ENCODE measurements at places on chromosomes 4 and X.

GRCh38 chrX:102696306-102696705, 15.9 kb upstream of the GPRASP2 start:
- no peak for DNase-seq

- DNase-seq: no peak
These were observed 5.0 kb downstream of the HPSE start for GRCh38 chr4:83329521-83330110.

- no peak for DNase-seq
These were observed 84.4 kb downstream of the CFAP299 start for GRCh38 chr4:80419946-80420345.

- DNase-seq: no peak
These were observed 126.9 kb upstream of the NEIL3 start for GRCh38 chr4:177182728-177183127.

DNA sequence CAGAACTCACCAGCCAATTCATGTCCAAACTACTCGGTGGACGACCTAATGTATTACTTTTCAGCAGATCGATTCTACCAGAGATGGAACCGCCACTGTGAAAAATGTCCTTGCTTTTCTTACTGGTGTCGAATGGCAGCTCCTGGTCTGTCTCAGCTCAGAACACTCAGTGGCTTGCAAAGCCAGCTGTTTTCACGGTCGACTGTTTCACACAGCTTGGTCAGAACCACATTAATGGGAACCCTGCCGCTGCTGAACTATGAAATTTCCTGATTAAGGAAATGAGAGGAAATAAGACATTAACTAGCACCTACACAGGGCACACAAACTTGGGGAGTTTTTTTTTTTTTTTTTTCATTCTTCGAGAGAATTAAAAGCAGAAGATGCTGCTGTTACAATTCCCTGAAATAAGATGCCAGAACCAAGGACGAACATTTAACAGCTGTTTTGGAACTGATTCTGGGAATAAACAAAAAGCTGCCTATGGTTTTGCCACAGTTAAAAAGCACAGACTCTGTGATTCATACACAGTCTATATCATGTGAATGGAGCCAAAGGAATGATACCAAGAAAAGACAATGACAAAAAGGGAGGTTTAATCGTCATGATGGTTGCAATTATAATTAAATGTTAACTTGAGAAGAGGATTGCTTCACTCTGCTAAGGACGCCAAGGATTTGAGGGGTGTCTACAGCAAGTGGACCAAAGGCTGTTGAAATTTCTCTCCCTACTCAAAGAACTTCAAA, 31.3 kb downstream of the SUPT20HL2 start:
- no peak for DNase-seq

DNA sequence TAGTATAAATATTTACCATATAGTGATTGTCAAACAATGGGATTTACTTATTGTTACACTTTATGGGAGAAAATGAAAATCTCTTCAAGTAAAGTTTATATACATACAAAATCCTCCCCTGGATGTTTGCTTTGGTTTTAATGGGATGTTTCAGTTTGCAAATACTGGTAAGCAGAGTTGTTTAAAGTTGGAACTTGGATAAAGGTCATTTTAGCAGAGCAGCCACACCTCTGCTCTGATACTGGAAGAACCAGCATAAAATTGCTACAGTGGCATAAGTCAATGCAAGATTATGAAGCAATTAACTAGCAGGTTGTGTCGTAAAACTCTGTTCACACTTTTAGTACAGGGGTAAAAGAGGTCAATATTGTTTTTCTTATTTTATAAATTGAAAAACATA, 101.2 kb downstream of the TRAPPC11 start:
- DNase-seq: no peak

- no peak for DNase-seq
These were observed 6.9 kb downstream of the APEX2 start for GRCh38 chrX:55006827-55007621.

- no peak for DNase-seq
These were observed 71.0 kb upstream of the BMP2K start for GRCh38 chr4:78704981-78705683.

DNA sequence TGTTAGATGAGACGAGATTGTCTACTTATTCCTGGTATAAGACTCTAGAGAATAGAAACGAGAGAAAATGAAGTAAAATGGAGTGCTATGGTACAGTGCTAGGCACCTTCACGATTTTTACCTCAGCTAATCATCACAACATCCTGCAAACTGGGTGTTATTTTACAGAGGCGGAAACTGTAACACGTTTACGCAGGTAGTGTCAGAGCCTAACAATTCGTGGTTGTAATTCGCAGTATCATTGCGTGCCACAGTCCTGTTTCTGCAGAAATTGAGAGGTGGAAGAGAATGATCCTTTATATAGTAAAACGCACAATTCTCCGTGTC, 383 bp upstream of the TBC1D19 start:
- DNase-seq: no peak

GRCh38 chr4:8548731-8549351, 31.4 kb upstream of the GPR78 start:
- DNase-seq: no peak

- DNase-seq: peak; percentile 85
These were observed 10.9 kb upstream of the CLTRN start for GRCh38 chrX:15675490-15675921.

- no peak for DNase-seq
These were observed 6.2 kb upstream of the CPLX1 start for GRCh38 chr4:832108-832507.

DNA sequence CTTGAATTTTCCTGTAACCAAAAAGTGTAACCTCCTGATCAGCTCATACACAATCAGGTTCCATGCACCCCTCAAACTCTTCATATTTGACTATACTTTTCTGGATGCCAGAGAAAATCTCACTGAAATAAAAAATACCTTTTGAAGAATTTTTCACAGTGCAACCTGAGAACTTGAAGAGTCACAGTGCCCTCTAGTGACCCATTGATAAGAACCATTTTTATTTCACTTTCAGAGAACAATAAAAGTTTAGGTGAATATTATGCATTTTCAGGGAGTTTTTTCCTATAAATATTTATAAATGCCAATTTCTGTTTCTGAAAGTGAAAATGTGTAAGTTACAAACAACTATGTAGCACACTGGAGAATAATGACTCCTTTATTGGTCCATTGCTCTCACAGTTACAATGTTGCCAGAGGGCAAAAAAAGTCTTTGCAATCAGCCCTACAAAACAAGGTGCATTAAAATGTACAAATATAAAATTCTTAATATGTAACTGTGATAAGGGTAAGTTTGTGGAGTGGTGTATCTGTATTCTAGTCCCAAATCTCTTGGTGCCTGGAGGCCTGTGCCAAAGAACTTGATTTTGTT, 153.6 kb upstream of the INTU start:
- DNase-seq: no peak

GRCh38 chr4:48761286-48761685, 18.8 kb downstream of the FRYL start:
- no peak for DNase-seq

DNA sequence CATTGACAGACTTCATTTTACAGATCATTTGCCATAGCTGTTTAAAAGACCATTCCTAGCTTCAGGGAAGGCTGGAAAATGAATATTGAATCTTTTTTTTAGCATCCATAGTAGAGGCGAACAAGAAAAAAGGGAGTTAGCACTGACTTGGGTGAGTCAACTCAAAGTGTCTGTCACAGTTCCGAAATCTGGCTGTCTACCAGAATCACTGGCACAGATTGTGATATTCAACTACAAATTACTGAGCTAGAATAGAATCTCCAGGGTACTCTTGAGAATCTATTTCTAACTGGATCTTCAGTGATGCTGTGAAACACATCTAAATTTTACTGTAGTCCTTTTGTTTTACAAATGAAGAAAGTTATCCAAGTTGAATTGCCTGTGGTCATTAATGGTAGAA, 31.5 kb downstream of the SEC24B start:
- DNase-seq: no peak

DNA sequence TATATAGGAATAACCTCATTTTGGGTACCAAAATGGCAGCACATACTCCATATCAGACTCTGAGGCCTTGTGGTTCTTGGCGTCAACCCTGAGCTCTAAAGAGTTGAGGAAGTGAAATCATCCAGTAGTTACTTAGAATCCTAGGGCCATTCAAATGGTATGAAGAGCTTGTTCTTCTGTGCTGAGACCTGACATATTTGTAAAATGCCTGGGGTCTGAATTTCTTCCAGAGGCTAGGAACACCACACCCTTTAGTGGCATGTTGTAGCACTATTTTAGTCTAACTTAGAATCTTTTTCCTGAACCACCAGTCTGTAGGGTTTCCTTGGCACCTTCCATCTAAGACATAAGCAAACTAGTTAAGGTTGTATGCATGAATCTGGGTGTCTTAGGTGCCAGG, 18.1 kb upstream of the GDPD2 start:
- DNase-seq: no peak

DNA sequence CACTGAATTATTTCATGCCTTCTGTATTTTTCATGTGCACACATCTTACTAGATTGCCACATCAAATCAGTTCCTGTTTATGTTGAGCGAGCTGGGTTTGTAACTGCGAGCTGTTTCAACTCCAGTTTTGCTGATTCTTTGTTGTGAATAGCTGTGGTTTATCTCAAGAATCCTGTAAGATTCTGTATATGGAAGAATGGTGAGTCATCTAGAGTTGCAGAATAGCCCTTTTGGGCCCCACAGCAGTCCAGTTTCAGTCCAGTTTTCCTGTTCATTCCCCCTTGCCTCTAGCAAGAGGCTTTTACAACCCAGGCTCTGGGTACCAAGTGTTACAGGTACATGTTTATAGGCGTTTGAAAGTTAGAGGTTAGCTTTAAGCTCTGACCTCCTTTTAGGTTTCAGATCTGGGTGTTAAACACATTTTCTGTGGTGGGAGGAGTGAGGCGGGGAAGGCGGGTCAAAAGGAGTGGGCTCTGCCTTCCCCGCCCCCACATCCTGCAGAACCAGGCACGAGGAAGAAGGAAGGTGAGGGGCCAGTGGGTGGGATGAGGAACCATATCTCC, 32.7 kb downstream of the TBC1D14 start:
- DNase-seq: no peak

DNA sequence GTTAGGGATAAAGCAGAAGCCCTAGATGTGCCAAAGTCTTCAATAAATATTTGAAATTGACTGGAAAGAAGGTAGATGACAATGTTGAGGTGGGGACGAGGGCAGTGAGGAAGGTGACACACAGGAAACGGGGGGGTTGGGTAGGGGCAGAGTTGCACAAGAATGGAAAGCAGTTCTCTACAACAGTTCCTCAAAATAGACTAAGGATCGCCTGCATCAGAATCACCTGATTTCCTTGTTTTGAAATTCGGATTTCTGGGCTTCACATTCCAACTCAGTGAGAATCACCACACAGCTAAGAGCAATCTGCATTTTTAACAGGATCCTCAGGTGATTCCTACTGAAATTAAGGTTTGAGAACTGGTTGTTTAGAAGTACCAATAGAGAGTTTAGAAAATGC, 70.6 kb downstream of the ARFIP1 start:
- DNase-seq: no peak

- DNase-seq: no peak
These were observed 49.8 kb upstream of the PRSS48 start for GRCh38 chr4:151227172-151227571.

- no peak for DNase-seq
These were observed 12.4 kb upstream of the VEGFC start for GRCh38 chr4:176805155-176805554.

GRCh38 chrX:23292988-23293651, 41.5 kb upstream of the PTCHD1 start:
- DNase-seq: no peak

DNA sequence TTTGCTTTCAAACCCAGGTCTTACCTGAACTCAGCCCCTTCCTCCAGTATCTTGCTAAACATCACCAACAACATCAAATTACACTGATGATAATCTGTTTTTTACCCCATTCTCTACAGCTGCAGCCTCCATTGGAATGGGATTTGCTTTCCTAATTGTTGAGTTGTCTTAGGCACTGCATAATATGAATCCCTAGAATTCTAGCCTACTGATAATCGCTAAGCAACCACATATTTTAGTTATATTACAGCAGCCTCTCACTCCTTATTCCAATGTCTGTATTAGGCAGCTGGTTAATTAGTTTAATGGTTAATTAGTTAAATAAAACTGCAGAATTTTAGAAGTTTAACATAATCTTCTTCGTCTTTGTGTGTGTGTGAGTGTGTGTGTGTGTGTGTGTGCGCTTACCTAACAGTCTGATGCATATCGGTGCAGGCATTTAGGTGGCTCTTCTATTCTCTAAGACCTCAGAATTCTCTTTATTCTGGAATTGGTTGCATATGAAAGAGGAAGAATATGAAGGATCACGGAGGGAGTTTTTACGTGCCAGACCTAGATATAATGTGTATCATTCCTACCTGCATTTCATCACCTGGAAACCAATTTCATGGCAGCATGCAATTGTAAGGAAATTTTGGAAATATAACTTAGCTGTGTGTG, 5.3 kb upstream of the COMMD8 start:
- no peak for DNase-seq

GRCh38 chr4:184807797-184808712, 17.7 kb downstream of the ACSL1 start:
- DNase-seq: no peak

DNA sequence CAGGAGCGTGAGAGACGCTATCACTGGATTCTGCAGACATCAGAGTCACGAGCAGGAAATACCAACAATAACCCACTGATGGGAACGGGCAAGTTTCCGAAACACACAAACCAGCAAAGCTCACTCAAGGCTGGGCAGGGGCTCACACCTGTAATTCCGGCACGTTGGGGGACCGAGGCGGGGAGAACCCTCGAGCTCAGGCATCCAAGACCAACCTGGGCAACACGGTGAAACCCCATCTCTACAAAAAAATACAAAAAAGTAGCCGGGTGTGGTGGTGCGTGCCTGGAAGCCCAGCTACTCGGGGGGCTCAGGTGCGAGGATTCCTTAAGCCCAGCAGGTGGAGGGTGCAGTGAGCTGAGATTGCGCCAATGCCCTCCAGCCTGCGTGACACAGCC, 17.2 kb upstream of the GTPBP6 start:
- no peak for DNase-seq

DNA sequence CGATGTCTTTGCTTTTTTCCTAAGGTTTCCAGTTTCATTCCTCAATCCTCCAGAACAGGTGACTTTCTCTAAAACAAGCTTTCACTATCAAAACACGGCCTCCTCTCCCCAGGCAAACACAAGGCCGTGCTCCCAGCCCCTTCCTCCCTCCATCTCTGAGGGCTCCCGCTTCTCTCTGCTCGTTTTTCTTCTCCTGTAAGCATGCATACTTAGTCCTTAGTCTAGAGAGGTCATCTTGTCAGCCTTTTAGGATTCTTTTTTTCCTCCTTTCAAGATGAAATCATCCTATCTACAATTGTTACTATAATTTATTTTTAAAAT, 18.7 kb downstream of the DCTD start:
- no peak for DNase-seq

- no peak for DNase-seq
These were observed 228.7 kb upstream of the ANKRD50 start for GRCh38 chr4:124941267-124941666.

- no peak for DNase-seq
These were observed 28.2 kb upstream of the CENPU start for GRCh38 chr4:184762100-184762499.

DNA sequence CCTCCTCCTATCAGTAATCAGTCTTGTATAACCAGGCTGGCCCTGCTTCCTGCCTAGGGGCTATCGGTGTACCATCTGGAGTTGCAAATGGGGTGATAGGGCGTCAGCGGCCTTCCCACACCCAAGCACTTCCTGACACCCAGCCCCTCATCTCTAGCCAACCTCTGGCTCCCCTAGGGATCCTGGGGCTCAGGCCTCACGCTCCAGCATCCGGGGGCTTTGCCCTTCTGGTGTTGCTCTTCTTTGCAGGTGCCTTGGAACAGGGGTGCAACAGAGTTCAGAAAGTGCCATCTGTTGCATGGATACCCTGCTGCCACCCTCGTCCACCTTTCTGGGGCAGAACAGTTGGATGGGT, 4.1 kb downstream of the IL9R start:
- no peak for DNase-seq

Data from liver (tissue), 10 donors.